HAP-1 (cell line): ENCODE measurements at places on chromosomes 11 and 22.

GRCh38 chr11:36251823-36252222 lies 37.4 kb downstream of the COMMD9 start:
- DNase-seq, result no peak

GRCh38 chr22:38419121-38419857 lies 35.7 kb downstream of the KCNJ4 start:
- no peak for DNase-seq

DNA sequence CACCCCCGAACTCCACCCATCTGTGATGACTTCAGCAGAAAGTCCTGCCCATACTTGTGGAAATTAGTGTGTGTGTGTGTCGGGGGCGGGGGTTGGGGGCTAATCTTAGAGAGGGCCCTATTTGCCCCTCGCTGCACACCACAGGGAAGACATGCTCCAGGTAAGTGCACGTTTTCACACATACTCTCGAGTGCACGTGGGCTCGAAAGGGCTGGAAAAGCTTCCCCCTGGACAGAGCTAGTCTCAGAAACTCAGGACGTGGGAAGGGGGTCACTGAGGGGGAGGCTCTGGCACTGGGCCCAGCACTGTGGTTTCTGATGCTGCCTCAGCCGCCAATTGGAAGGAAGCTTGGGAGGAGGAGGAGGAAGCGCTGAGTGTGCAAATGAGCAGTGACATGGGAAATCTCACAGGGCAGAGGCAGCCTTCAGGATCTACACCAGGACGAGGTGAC lies 40.7 kb upstream of the CD82 start:
- DNase-seq, result no peak

- no peak for DNase-seq
Observed at GRCh38 chr22:37222440-37222971, 10.2 kb upstream of the SSTR3 start.

DNA sequence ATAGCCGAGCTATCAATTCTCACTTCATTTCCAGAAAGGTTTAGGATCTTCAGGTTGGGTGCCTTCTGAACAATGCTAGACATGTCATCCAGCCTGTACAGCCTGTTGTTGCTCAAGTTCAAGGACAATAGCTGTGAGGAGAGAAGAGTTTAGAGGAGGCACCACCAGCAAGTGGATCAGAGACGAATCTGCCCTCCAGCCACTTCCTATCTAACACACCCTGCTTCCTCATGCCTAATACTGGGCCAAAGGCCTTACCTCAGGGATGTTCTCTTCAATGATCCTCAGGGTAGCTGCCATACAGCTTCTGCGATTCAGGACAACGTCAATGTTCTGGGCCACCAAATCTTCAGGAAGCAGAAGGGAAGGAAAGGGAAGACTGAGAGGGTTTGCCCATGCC lies 4.2 kb downstream of the NXF1 start:
- no peak for DNase-seq

GRCh38 chr22:37771081-37771480 lies 36.7 kb upstream of the GCAT start:
- DNase-seq, result no peak

- DNase-seq, result no peak
Observed at GRCh38 chr11:45715418-45715817, 50.0 kb upstream of the CHST1 start.

DNA sequence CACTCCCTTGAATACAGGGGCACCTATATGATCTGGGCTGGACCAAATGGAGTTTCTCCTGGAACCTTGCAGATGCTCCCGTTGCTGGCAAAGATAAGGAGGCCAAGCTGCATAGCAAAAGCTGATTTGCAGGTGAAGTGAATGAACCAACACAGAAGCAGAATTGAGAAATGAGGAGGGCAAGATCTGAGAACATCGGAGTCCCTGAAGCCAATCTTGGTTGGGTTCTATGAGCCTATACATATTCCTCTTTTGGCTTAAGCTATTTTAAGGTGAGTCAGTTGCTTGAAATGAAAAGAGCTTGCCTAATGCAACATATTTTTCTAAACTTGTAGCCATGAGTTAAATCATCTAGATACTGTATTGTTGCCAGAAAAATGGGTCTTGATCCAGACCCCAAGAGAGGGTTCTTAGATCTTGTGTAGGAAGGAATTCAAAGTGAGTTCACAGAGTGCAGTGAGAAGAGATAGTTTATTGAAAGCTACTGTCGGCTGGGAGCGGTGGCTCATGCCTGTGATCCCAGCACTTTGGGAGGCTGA lies 23.5 kb downstream of the WEE1 start:
- no peak for DNase-seq

- no peak for DNase-seq
Observed at GRCh38 chr22:44409211-44409973, 88.6 kb downstream of the RTL6 start.

GRCh38 chr22:42425989-42426355 lies 6.2 kb downstream of the NFAM1 start:
- DNase-seq, result no peak

- no peak for DNase-seq
Observed at GRCh38 chr11:44189986-44190882, 94.8 kb downstream of the EXT2 start.

- no peak for DNase-seq
Observed at GRCh38 chr11:122690801-122691548, 35.5 kb downstream of the UBASH3B start.

- DNase-seq, result peak; percentile 53
Observed at GRCh38 chr11:100574894-100575769, 112.0 kb upstream of the ARHGAP42 start.

- no peak for DNase-seq
Observed at GRCh38 chr11:102305352-102306047, 11.8 kb upstream of the BIRC3 start.

DNA sequence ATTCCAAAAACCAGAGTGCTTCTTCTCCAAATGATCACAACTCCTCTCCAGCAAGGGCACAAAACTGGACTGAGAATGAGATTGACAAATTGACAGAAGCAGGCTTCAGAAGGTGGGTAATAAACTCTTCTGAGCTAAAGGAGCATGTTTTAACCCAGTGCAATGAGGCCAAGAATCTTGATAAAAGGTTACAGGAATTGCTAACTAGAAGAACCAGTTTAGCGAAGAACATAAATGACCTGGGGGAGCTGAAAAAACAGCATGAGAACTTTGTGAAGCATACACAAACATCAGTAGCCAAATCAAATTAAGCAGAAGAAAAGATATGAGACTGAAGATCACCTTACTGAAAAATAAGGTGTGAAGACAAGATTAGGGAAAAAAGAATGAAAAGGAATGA lies 15.5 kb downstream of the OR52M1 start:
- no peak for DNase-seq

DNA sequence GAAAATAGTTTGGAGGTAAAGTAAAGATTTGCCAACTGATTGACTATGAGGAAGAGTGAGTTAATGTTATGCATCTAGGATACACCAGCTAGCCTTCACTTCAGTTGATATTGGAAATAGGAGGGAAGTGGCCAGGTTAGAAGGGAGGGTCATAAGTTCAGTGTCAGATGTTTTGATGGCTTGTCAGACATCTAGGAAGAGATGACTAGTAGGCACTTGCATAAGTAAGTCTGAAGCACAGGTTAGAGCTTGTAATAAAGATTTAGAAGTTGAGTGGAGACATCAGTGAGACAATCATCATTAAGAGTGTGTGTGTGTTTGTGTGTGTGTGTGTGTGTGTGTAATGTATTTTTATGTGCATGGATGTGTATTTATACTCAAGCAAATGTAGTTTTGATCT lies 146.1 kb downstream of the OR4C45 start:
- no peak for DNase-seq

DNA sequence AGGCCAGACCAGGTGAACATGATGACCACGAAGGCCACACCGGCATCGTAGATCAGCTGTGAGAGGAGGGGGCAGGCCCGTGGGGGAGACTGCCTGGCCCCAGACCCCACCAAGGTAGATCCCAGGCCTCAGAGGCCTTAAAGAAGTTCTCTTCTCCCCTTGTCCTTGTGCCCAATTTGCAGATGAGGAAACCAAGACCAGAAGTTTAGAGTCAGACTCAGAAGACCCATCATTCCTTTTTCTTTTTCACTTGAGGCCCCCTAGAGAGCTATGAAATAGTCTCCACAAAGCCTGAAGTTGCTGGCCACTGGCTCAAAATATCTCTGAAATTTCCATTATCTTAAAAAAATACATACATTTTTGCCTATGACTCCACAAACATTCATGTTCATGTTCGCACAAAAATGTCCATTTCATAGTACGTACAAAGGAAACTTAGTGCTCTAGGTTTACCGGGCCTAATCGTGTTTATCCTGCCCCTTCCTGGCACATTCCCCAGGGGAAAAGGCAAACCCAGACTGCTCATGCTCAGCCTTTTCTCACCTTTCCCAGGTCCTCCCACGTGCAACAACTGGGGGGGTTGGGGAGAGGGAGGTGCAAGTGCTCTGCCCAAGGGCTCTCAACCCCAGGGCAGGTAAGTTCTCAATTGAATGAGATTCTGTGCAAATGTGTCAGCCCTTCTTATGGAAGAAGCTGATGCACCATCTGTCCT lies 19.2 kb downstream of the SLC43A1 start:
- no peak for DNase-seq

DNA sequence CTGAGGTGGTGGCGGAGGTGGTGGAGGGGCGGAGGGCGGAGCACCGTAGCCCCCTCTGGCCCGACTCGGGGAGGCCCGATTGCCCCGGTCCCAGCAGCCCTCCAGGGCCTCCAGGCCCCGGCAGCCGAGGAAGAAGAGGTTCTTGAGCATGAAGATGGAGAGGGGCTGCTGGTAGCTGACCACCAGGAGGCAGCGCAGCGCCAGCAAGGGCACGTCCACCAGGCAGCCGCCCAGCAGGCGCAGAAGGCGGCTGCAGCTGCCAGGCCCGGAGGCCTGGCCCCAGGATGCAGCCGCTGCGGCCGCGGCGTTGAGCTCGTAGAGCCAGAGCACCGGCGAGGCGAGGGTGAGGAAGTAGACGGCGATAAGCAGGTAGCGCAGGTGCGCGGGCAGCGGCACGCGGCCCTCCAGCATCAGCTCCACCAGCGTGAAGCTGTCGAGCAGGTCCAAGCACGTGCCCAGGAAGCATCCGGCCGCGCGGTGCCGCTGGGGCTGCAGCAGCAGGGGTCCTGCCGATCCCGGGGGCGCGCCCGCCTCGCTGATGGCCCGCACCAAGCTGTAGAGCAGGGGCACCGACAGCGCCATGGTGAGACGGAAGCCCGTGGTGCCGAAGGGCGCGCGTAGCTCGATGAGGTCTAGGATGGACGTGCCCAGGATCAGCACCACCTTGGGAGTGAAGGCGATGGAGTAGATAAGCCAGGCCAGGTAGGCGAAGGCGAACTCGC lies 1.5 kb downstream of the TMEM121B start:
- no peak for DNase-seq

GRCh38 chr11:101456812-101457211 lies 127.0 kb downstream of the TRPC6 start:
- DNase-seq, result no peak

DNA sequence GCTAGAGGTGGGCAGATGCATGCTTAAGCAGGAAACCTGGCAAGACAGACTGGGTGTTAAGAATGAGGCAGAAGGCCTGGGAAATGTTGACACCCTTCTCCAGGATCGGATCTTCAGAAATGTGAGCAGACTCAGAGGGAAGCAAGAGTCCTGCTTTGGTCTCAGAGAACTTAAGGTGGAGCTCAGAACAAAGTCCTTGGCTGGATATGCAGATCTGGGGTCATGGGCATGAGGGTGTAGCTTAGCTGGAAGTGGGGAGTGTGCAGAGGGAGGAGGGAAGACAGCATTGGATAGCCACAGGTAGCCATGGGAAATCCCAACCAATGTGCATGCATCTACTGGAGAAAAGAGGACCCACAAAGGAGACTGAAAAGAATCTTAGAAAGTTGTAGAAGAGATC lies 58.6 kb upstream of the CDON start:
- no peak for DNase-seq

GRCh38 chr11:100932474-100933100 lies 197.0 kb downstream of the PGR start:
- DNase-seq, result no peak

- no peak for DNase-seq
Observed at GRCh38 chr11:86638673-86639072, 33.7 kb downstream of the ME3 start.

- DNase-seq, result no peak
Observed at GRCh38 chr11:126390272-126390867, 34.9 kb downstream of the ST3GAL4 start.

DNA sequence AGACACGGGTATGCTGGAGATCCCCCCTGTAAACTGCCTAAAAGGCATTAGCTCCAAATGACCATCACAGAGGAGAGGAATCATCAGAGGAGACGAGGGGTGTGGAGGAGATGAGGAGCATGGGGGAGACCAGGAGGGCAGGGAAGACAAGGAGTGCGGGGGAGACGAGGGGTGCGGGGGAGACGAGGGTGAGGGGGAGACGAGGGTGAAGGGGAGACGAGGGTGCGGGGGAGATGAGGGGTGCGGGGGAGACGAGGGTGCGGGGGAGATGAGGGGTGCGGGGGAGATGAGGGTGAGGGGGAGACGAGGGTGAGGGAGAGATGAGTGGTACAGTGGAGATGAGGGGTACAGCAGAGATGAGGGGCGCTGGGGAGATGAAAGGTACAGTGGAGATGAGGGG lies 17.5 kb upstream of the GAL start:
- no peak for DNase-seq

DNA sequence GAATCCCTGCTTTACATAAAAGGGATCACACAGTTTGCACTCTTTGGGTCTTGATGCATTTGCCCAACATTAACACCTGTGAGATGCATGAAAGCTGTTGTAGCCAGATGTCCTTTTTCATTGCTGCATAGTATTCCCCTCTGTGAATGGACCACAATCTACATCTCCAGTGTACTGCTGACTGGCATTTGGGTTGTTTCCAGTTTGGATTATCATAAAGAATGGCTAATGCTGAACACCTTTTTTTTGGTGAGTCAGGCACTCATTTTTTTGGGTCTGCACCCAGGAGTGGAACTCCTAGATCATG lies 58.3 kb downstream of the PHF21B start:
- DNase-seq, result no peak

DNA sequence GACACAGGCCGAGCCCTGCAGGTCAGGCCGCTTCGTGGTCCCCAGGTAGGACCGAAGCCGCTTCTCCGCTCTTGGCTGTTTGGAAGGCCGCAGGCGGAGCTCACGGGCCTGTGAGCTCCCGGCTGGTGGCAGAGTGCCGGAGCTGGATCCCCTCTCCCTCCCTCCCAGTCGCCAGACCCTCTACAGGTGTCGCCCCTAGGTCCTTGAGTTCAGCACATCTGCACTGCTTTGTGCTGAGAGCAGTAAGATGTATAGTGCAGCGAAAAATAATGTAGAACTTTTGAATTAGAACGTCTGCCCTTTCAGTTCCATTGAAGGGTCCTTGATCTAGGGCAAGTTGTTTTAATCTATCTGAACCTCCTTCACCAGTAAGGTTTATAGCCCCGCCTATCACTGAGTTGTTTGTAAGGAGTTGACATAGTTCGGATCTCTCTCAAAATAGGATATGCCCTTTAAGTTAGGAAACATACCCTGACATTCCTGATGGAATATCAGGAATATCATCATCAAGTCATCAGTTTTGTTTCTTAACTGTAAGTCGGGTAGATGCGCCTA lies 419 bp downstream of the ANKRD49 start:
- DNase-seq, result no peak

DNA sequence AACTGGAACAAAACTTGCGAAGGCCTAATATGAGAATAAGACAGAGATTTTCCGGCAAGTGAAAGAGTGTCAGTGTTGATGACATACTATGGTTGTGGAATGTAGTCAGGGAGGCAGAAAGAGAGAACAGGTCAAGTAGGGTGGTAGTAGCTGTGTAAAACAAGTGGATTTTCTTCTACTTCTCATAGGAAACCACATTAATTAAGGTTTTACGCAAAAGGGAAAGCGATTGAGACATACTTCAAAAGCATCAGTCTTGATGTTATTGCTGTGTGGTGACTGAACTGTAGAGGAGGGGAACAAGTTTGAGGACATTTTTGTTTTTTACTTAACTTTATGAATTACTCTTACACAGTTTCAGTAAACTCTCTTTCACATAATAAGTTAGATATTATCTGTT lies 186.0 kb upstream of the CNTN5 start:
- no peak for DNase-seq
